ENCODE measurements at places on chromosomes 6 and 20.
A peak's percentile ranks its signal among the peaks of the same experiment; 100 is the strongest.

DNA sequence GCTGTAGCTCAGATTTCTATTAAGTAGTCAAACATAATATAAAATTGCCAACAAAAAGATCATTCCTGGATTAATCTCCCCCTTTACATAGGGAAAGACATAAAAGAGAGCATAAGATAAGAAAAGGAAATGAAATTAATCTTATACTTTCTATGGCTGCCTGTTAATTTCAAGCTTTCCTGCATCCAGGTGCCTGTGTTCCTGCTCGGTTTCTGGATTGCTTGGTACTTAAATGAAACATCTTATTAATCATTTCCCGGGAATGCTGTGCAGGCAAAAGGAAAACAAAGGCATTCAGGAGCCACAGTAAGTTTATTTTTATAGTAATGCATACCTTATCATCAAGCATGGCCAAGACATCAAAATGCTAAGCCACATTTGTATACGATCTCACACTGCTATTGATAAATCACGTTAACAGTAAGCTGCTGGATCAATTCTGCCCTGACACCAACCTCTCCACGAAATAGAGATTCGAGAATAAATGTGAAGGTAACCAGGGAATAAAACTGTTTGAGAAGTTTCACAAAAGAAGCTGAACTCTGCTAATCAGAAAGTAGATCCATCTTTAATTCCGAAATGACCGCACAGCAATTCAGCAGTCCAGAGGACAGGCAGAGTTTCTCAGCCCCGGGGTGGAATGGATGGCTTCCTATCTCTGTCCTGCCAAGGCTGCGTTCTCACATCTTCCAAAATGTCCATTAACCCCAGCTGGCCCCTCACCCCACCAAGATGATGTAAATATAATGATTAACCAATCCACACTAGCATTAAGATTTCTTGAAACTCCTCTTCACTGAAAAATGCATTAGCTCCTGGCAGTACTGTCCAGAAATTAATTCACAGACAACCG, 32.6 kb upstream of the APCDD1L start:
- no peak for DNase-seq

- DNase-seq = no peak
Measured at GRCh38 chr6:61755739-61756138, 530.3 kb downstream of the KHDRBS2 start.

DNA sequence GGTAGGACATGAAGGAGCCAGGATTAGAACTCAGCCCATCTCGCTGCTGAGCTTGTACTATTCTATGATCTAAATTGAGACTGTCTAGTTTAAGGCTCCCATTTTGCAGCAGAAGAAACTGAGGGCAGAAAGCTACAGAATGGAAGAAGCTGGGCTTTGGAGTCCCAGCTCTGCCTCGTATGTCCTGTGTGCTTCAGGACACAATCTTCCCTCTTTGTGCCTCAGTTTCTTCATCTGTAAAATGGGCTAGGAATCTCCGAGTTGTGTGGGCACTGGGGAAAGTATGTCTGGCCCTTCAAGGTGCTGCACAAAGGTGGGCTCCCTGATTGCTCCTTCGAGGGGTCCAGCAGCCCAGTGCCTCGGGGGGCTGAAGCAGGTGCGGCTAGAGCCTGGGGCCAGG, 20.7 kb downstream of the NOL4L start:
- DNase-seq = no peak

- no peak for DNase-seq
Measured at GRCh38 chr20:50464026-50464724, 46.0 kb upstream of the PTPN1 start.

- DNase-seq = no peak
Measured at GRCh38 chr20:24968278-24968800, 19.3 kb downstream of the CST7 start.

GRCh38 chr6:26104457-26105108, 17.4 kb downstream of the HFE start:
- no peak for DNase-seq

DNA sequence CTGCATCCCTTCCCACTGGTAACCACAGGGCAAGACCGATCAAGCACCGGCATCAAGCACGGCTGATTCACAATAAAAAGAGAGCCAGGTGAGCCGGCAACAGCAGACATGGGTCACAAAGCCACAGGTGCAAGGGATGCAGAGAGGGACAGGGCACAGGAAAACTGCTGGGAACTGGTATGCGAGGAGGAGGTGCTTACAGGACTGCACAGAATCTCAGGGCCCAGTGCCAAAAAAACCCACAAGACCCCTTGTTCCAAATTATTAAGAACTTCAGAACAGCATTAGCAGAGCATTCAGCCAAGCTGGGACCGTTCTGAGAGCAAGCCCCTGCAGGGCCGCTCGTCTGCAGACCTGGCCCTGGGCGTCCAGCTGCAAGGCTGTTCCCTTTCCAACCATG, 35.4 kb downstream of the BFSP1 start:
- no peak for DNase-seq

DNA sequence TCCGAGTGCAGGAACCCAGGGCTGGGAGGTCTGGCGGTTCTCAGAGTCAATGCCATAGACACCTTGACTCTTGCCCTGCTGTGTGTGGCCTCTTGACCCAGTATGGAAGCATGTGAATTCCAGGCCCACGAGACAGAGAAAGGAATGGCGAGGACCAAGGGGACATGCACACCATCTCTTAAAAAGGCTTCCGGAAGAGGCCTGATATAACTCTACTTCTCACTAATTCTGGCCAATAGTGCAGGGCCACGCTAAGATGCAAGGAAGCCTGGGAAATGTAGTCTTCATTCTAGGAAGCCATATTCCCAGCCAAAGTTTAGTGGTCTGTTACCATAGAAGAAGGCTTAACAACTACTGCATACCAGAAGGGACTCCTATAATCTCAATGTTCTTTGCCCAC, 177.0 kb upstream of the KCNG1 start:
- DNase-seq = no peak

DNA sequence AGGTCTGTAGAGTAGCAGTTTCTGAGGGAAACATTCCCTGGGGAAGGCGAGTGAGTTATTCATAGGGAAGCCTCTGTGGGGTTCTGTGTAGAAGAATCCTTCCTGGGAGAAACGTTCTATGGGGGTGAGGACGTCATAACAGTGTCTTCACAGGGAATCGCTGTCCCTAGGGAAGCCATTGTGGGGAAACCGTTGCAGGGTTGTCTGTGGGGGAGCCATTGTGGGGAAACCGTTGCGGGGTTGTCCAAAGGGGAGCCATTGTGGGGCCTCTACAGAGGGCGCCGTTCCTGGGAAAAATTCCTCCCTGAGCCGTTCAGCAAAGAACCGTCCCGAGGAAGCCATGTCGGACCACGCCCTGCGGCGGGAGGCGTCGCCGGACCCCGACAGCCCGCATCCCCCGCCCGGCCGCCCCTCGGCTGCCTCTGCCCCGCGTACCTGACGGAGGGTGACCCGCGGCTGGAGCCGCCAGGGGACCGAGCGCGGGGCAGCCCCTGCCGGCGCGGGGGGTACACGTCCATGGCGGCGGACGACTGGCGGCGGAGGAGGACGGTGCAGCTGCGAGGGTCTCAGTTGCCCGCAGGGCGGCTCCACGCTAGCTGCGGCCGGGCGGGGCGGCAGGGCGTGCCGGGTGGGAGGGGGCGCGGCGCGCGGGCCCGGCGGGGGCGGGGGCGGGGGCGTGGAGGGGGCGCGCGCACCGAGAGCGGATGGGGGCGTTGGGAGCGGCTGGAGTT, at the start of gene DNAAF9:
Gene DNAAF9 (minus strand): TSS at position 630 of the 731 bp plus-strand sequence. CDS start 112 bp downstream, at position 518.
- peak; percentile 11 for DNase-seq

- DNase-seq = no peak
Measured at GRCh38 chr6:101011186-101011585, 130.1 kb upstream of the ASCC3 start.

- no peak for DNase-seq
Measured at GRCh38 chr6:89110284-89110683, 7.6 kb downstream of the SRSF12 start.

GRCh38 chr20:49853640-49854039, 41.0 kb downstream of the SLC9A8 start:
- no peak for DNase-seq

DNA sequence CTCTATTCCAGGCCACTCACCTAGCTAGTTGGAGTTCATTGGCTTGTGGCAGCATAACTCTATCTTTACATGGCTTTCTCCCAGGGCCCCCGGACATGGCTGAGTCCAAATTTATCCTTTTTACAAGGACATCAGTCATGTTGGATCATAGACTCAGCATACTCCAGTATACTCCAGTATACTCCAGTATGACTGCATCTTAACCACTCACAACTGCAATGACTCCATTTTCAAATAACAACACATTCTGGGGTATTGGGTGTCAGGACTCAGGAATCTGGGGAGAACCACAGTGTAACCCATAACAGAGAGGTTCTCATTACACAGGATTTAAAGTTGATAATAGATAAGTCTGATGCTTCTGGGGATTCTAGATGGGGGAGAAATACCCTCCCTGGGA, 53.8 kb upstream of the TSHZ2 start:
- no peak for DNase-seq

DNA sequence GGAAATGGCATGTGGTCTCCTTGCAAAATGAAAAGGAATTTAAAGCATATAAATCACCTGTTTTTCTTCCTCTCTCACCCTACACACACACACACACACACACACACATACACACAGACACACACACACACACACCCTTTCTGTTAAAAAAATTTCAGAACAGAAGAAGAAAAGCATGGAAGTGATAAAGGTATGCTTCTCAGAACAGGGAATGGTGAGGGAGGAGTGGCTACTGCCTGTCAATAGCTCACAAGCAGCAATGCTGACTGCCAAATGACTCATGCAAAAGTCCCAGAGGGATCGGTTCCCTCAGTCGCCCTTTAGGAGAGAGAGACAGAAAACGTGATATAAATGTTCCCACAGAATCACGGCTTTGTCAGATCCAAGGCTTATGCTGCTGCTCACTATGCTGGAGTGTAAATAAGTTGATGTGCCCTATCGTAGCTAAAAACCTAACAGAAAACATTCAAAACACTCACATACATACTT, 102.6 kb downstream of the IBTK start:
- DNase-seq = no peak

- no peak for DNase-seq
Measured at GRCh38 chr6:120903836-120904235, 430.4 kb downstream of the TBC1D32 start.

DNA sequence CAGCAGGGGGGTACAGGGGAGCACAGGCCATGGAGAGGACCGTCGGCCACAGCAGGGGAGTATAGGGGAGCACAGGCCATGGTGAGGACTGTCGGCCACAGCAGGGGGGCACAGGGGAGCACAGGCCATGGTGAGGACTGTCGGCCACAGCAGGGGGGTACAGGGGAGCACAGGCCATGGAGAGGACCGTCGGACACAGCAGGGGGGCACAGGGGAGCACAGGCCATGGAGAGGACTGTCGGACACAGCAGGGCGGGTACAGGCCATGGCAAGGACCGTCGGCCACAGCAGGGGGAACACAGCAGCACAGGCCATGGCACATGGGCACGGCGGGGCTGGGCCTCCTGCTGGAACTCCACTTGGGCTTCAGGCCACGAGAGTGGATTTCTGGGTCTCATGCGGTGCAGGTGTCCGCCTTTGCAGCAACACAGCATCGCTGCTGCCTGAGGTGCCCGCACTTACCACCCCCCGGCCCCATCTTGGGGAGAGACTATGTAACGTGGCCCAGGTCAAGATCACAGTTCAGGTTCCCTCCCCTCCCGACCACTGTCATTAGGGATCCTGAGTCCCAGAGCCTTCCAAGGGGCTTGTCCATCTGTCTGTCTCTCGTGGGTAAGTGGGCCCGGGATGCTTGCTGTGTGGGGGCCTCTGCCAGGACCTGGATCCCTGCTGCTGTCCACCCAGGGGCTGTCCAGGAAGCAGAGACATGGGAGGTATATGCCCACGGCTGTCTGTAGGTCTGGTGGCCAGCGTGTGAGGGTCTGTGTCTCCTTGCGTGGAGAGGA, 2.5 kb downstream of the NPBWR2 start:
- no peak for DNase-seq

GRCh38 chr6:46454691-46455090, 36.6 kb downstream of the RCAN2 start:
- no peak for DNase-seq

- DNase-seq = no peak
Measured at GRCh38 chr6:163327921-163328320, 86.6 kb upstream of the QKI start.

GRCh38 chr6:34284563-34285447, 36.0 kb upstream of the SMIM29 start:
- DNase-seq = no peak

GRCh38 chr20:20014659-20015058, 2.5 kb upstream of the NAA20 start:
- DNase-seq = no peak

DNA sequence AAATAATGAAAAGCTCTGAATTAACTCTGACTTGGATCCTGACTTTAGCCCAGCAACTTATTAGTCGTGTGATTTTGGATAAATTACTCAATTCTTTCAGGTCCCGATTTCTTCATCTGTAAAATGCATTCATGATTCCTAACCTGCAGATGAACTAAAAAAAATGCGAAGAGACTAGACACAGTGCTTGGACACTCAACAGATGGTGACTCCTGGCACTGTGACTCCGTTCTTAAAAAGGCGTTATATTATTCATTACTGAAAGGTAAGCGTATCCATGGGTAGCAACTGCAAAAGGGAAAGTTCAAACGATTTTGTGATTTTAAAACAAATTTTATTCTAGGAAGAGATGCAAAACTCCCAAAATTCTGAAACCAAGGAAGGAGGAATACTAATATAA, 226.3 kb downstream of the KIF16B start:
- no peak for DNase-seq

GRCh38 chr6:114634016-114634415, 291.2 kb upstream of the HS3ST5 start:
- DNase-seq = no peak

- DNase-seq = no peak
Measured at GRCh38 chr20:59412875-59413284, 112.5 kb downstream of the EDN3 start.

DNA sequence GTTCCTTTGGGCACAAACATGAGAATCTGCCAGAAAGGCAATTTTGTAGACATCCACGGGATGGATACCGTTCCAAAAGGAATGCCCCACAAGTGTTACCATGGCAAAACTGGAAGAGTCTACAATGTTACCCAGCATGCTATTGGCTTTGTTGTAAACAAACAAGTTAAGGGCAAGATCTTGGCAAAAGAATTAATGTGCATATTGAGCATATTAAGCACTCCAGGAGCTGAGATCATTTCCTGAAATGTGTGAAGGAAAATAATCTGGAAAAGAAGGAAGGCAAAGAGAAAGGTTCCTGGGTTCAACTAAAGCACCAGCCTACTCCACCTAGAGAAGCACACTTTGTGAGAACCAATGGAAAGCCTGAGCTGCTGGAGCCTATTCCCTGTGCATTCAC, 103.9 kb upstream of the ARG1 start:
- no peak for DNase-seq

DNA sequence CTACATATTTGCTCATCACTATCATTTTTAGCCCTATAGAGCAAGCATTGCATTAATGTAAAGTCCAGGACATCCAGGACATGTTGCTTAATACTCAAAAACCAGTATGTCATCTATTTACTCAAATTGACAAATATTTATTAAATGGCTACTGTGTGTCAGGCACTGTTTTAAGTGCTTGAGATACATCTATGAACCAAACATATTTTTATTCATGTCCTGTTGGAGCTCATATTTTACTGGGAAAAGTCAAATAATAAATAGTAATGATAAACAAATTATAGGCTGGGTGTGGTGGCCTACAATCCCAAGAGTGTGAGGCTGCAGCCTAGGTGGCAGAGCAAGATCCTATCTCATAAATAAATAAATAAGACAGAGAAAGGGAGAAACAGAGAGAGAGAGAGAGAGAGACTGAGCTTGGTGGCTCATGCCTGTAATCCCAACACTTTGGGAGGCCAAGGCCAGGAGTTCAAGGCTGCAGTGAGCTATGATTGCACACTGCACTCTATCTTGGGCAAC, 227.9 kb downstream of the GJA1 start:
- no peak for DNase-seq

- DNase-seq = no peak
Measured at GRCh38 chr6:12818324-12818723, 101.8 kb downstream of the PHACTR1 start.

Measured in urinary bladder (tissue), 4 donors.